CD4-positive, alpha-beta memory T cell (primary cell): ENCODE measurements at places on chromosomes 5 and 9.

- no peak for DNase-seq
These were observed 292.4 kb upstream of the ACO1 start for GRCh38 chr9:32092031-32092430.

DNA sequence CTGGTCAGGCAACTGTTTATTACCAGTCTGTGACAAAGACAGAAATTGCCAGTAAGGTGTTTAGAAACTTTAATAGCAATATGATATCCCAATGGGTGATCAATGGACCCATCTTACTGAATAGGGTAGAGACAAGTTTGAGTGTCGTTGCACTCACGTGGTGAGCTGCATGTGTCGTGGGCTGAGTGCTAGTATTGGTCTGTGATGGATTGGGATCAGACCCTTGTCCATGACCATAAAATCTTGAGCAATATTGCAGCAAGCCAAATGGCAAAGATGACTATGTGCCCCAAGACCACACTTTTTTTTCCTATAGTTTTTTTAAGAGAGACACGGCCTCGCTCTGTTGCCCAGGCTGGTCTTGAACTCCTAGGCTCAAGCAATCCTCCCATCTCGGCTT is 114.5 kb downstream of the PALM2AKAP2 start:
- DNase-seq = no peak

DNA sequence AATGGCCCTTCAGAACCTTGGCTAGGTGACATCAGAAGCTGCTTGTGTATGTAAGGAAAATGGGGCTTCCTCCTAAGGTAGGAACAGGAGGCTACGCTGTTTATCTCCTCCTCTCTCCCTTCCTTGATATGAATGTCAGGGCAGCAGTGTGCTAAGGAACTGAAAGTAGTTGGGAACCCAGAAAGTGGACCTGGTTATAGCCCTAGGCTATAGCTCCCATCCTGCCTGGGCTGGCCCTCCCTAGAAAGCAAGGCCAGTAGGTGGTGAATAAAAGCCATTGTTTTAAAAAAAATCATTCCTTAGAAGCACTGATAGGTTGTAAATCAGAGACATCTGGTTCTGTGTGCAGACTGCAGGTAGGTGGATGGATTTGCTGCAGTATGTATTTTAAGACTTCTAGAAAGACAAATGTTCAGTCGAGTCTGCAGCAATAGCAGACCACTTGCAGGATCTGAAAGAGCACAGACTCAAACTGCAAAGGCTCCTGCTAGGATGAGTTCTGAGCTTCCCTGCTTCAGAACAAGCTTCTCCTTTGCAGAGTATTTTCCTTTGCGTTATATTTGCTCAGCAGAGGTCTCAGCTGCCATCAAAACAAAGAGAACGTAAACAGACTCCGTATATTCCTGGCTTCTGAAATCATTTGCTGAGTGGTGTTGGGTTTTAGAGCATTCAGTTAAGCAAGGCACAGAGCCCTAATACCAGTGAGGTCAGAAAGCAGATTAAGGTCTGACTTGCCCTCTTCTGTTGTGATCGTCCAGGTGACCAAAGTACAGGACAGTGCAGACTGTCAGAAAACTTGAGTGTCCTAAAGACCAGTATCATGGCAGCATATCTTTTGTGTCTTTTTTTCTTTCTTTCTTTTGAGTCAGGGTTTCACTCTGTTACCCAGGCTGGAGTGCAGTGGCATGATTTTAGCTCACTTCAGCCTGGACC is 20.1 kb upstream of the CFAP157 start:
- DNase-seq = no peak

- no peak for DNase-seq
These were observed 361.1 kb upstream of the IRX1 start for GRCh38 chr5:3234566-3234965.

GRCh38 chr9:68710111-68710471 is 5.1 kb downstream of the PIP5K1B start:
- no peak for DNase-seq

DNA sequence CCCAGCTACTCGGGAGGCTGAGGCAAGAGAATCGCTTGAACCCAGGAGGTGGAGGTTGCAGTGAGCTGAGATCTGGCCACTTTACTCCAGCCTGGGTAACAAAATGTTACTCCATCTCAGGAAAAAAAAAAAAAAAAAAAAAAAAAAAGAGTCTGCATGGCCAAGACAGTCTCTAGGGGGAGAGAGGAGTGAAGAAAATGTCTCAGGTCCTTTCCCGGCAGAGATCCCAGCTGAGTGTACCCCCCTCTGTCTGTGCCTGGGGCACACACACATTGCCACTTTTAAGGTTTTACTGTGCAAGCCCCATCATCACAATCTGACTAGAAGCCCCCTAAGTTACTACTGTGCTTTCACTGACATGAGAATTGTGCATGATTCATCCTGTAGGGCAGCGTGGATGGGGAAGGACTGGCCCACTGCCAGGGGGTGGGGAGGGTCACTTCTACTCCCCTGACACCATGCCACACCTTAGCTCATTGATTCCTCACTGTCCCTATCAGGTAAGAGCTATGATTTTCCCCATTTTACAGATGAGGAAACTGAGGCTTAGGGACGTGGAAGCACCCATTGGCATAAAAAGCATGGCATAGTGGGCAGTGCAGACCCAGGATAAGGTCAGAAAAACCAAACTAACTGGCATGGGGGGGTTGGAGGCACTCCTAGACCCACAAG is 102.3 kb upstream of the LARP1 start:
- DNase-seq = no peak

- DNase-seq = no peak
These were observed 105.9 kb downstream of the MARCHF3 start for GRCh38 chr5:126924331-126925033.

DNA sequence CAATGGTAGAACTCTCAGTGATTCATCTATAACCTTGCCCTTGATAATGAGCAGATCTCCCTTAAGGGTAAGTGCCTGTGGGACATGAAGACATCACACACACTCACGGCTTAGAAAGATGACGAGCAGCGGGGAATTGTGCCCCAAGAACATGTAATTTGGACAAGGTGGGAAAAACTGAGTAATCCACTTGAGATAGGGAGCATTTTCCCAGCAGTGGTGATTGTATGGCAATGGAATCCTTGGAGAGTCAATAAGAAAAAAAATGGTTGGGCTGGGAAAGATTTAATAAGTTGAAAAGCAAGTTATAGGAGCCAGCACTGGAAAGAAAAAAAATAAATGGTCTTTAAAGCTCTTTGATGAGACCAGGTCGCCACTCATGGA is 193.1 kb downstream of the GLIS3 start:
- no peak for DNase-seq

DNA sequence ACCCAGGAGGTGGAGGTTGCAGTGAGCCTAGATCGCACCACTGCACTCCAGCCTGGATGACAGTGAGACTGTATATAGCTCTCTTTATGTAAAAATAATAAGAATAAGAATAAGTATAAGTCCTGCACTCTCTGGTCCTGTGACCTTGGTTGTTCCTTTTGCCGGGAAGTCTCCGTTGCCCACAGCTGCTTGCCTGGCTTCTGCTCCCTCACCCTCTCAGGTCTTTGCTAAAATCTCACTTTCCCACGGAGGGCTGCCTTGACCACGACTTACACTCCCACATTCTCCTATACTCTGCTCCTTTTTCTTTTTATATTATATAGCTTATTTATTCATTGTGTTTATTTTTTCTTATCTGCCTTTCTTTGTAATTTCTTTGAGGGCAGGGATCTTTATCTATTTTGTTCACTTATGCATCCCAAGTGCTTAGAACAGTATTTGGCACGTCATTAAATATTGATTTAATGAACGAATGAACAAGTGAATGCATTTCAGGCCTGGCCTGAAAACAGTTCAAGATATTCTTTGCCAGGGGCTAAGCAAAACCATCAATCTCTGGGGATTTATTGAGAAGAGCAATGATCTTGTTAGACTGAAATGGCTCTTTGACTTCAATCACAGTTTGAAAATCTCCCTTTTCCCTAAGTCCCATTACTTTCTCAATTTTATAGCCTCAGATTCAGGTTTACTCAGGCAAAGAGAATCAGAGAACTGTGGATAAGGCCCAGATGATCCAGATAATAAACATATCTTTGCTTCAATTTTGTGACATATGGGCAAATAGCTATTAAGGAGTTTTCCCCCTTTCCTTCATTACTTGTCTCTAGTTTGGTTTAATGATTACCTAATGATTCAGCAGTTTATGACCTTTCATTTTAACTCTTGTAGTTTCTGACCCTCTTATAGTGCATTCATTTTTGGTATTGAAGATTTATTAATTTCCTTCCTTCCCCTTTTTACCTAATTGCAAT is 60.8 kb upstream of the TMC1 start:
- no peak for DNase-seq

DNA sequence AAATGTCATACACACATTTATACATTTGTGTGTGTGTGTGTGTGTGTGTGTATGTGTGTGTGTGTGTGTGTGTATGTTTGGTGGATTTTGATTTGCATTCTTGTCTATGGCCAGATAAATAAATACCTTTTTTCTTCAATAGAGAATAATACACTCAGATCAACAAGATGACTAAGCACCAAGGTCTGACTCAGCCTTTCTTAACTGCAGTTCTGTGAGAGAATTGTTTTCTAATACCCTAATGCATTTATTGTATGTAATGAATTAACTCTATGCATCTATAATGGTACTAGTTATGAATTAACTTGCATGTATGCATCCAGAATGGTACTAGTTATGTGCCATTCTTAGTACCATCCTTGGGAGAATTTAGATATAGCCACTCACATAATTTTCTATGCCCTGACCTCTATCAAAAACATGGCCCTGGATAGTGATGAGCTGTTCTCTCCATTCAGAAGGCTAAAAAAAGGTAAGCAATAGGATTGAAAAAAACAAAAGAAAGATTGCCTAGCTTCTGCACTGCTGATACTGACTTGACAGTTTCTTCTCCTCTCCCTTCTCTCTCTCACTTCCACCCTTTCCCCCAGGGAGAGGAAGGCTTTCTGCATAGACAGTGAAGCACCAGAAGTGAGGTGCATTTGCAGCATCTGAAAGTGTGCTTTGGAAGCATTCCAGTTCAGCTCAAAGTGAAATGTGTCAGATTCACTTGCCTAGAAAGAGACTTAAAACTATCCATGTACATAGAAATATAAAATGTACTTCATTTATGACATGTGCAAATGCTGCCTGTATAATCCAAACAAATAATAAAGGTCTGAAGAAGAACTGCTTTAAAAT is 55.1 kb upstream of the CCDC112 start:
- no peak for DNase-seq

- no peak for DNase-seq
These were observed 67.8 kb downstream of the DROSHA start for GRCh38 chr5:31464081-31464480.

GRCh38 chr5:133382661-133383579 is 229.4 kb downstream of the FSTL4 start:
- DNase-seq = no peak

DNA sequence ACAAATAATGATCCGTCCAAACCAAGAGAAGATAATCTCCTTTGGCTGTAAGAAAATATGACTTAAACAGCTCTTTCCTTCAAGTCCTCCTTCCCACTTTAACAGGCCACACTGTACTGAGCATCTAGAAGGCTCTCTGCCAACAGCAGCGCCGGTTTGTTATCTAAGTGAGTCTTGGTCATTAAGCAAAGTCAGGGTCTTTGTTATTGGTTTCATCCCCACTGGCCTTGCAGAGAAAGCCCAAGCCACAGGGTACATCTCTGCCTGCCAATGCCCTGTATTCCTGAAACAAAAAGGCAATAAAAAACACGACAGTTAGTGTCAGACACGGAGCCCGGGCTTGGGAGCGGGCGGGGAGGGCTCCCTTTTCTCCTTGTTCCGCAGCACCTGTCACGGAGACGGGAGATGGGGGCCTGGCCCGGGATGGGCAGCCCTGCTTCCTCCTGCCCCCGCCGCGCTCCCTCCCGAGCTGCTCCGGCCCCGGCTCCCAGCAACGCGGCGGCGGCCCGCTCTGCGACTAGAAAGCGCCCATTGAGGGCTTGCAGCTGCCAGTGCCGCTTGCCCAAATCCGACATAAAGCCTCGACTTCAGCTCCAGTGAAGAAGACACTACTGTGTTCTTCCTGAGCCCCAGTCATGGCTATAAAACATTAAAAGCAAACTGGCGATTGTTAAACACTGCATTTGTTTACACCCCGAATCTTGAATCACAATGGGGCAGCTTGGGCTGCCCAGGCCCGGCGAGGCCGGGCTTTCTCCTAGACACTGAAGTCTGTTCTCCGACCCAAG is 28.1 kb upstream of the PIK3R1 start:
- DNase-seq = no peak

DNA sequence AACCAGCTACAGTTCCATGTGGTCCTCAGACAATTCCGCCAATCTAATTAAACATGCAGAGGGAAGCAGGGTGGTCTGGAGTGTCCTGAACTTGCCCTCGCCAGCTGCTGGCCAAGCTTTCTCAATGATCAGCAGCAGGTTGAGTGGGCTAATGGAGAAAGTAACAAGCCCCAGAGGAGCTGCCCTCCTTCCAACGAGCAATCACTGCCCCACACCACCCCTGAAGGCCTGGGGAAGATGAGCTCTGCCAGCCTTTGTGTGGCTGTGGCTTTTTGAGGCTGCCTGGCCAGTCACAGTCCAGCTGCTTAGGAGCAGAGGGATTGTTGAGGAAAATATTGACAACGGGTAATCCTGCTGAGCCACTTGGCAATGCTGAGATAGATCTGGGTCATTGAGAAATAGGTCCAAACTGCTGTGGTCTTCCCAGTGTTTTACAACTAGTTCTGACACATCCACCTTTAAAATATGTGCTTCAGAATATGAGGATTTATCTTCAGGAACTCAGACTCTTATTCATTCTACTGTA is 107.3 kb downstream of the CD180 start:
- DNase-seq = no peak

DNA sequence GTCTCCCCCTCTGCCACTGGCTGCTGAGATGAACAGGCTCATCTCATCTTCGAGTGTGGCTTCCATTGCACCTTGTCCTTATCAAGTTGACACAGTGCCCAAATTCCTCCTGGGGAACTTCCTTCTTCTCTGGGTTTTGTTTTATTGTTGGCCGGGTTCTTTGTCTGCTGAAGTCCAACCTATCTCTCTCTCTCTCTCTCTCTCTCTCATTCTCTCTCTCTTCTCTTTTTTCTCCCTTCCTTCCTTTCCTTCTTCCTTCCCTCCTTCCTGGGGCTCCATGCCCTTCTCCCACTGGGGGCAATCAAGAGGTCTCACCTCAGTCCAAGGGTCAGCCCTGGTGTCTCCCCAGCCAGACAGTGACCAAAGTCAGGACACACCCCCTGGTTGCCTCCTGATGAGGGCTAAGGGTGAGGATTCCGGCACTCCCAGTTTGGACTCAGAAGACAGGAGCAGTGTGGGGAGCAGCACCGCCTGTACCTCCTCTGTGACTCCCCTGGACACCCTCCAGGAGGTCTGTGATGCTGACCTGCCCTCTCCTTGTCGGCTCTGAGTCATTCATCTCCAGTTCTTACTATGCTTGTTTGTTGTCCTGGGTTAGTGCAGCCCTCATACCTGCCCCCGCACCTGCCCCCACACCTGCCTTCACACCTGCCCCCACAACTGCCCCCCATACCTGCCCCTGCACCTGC is 30.7 kb downstream of the KCNT1 start:
- no peak for DNase-seq

DNA sequence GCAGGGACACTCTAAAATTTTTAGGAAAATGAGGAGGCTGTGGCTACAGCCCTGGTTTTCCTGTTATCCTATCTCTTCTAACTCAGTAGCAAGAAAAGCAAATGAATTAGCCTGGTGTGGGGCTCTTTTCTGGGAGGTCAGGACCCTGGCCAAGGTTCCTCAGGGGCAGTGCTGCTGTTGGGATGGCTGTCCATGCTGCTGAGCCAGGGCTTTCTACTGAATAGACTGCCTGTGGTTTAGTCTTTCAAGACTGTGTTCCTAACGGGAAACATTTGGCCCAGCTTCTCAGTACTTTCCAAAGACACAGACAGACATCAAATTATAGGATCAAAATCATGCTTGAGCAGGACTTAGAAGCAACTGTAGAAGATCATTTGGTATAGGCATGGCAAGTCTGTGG is 18.1 kb downstream of the TNC start:
- no peak for DNase-seq
